ENCODE measurements at places on chromosomes 4 and X.

- no peak for DNase-seq
Observed at GRCh38 chr4:139457318-139457717, 3.4 kb downstream of the RAB33B start.

GRCh38 chr4:19309378-19309777 lies 942.3 kb upstream of the SLIT2 start:
- DNase-seq, result no peak

DNA sequence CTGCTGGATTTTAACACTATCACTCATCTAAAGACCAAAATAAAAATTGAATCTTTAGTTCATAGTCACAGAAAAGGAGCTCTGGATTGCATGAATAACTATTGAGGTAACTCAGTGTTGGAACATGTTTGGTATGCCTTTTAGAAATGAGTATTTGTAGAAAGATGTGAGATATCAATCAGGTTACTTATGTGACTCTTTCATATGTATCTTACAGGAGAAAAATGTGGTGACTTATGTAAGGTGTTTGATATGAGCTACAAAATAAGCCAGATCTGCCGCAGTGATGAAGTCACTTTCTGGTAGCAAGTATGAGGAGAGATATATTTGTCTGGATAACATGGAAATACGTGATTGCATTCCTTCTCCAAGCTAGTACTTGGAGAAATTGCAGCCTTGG lies 1653.3 kb upstream of the PCDH7 start:
- DNase-seq, result no peak

DNA sequence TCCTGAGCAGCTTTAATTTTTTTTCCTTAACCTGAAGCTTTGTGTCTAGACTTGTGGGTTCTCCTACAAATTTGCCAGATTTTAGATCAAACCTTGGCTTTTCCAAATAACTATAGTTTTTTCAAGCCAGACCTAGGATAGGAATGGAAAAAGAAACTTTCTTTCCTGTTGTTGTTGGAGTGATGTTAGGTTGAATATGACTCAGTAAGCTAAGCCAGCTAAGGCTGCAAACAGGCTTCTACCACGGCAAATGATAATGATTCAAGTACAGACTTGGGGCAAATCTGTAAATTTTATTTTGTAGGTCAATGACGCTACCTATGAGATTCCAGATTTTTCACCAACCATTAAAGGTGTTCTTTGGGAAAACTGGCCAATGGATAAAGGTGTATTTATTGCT lies 45.6 kb downstream of the WDR19 start:
- no peak for DNase-seq

- DNase-seq, result no peak
Observed at GRCh38 chr4:180086480-180087190, 2156.6 kb upstream of the TENM3 start.

- no peak for DNase-seq
Observed at GRCh38 chr4:165855191-165855590, 17.8 kb upstream of the TLL1 start.

GRCh38 chr4:123986268-123986798 lies 589.7 kb downstream of the SPRY1 start:
- DNase-seq, result no peak

GRCh38 chr4:6633091-6633906 lies 7.2 kb upstream of the MRFAP1 start:
- no peak for DNase-seq

DNA sequence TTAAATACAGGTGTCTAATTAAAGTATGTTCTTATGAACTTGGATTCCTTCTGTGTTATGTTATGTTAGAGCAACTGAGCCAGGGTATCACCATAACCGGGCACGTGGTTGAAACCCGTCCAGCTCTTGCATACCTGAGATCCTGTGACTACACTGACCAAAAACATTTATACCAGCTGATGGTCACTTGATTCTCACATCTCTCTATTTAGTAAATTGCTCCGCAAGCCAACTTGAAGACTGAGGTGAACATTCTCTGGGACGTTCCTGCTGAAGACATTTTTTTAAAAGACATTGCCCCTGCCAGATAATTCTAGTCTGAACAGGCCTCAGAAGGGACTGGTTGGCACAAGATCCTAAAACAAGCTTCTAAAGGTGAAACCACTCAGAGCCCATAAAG lies 550.0 kb upstream of the DIPK2B start:
- DNase-seq, result no peak

DNA sequence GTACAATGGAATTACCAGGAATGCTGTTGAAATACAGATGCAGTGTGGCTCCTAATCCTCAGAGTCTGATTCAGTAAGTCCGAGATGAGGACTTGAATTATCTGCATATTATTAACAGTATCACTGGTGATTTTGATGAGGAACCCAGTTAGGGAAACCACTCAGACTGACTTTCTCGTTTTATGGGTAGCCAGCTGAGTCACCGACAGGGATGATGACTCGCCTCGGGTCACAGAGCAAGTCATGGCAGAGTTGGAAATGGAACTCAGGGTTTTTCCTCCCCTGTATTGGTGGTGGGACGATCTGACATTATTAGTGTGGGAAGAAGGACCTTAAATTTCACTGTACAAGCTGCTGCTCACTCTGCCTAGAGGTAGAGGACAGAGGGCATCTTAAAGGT lies 51.3 kb downstream of the RTL9 start:
- no peak for DNase-seq

DNA sequence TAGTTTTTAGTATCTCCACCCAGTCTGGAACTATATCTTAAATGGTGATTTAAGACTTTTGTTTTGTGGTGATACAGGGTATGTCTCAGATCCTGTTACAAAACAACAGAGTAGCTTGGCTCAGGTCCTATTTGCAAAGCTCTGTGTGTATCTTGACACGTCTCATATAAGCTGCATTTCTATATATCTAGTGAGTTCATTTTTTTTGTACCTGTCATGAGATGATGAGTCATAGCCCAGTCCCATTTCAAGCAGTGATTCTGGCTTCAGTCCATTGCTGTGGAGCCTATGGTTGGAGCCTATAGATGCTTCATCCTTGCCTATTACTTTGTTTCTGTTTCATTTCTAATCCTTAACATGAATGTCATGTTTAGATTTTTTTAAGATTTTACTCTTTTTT lies 23.0 kb downstream of the GRXCR1 start:
- DNase-seq, result no peak

DNA sequence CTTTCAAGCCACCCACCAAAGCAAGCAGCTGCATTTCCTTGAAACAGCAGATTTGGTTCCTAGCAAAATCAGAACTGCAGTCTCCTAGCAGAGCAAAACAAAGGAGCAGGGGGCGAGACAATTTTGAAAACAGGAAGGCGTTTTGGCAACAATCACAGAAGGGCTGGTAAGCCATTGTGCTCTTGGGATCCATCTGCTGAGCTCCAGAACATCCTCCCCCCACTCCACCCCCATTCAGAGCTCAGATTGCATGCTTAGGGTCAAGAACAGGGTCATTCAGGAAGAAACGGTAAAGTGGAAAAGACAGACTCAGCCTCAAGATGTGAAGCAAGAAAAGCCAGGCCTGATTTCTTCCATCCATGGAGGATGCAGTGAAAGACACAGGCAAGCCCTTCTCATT lies 7.6 kb upstream of the PCDH19 start:
- DNase-seq, result no peak

DNA sequence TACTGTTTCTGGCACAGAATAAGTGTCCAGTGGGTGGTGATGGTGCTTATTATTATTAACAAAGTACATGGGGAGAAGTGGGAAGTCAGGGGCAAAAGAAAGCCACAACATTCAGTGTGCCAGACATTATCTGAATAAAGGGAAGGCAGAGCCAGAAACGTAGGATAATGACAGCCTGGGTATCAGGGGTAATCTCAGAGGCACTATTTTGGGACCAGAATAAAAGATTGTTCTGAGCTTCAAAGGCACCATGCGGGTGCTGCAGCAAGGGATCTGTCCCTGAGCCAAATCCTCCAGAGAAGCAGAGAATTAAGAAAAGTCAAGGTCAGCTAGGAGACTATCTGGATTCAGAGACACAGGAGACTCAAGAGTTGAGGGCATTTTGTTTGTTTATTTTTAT lies 328.8 kb upstream of the GATB start:
- no peak for DNase-seq

DNA sequence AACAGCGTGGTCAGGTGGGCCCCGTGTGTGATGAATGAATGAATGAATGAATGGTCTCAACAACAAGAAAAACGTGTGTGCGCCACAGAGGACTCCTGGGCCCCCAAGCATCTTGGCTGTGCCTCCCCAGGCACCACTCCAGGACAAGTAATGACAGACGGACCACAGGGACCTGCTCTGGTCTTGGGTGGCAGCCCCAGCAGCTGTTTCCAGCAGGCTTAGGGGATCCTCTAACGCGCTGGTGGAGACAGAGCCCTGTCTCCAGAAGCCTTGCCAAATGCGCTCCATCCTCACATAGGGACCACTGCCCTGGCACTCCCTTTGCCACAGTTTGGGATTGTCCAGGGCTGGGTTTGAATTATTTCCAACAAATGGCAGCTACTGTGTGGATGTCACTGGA lies 39.1 kb downstream of the PSAPL1 start:
- no peak for DNase-seq

GRCh38 chrX:3962511-3963311 lies 249.3 kb upstream of the PRKX start:
- DNase-seq, result no peak

DNA sequence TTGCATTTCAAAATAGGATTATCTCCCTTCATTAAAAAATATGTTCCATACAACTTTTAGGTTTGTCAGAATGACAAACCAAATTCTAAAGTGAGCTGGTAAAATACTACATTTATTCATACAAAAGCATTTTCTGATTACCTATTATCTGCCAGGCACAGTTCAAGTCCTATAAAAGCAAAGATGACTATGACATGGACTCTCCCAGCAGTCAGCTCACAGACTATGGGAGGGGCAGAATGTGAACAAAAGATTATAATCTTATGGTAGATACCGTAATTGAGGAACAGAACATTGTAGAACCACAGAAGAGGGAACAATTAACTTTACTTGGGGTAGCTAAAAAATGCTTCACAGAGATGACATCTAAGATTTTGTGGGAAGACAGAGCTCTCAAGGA lies 12.4 kb downstream of the PAQR3 start:
- no peak for DNase-seq

- no peak for DNase-seq
Observed at GRCh38 chr4:23921447-23921845, 31.6 kb upstream of the PPARGC1A start.

- DNase-seq, result no peak
Observed at GRCh38 chr4:2393353-2394270, 24.8 kb downstream of the ZFYVE28 start.

DNA sequence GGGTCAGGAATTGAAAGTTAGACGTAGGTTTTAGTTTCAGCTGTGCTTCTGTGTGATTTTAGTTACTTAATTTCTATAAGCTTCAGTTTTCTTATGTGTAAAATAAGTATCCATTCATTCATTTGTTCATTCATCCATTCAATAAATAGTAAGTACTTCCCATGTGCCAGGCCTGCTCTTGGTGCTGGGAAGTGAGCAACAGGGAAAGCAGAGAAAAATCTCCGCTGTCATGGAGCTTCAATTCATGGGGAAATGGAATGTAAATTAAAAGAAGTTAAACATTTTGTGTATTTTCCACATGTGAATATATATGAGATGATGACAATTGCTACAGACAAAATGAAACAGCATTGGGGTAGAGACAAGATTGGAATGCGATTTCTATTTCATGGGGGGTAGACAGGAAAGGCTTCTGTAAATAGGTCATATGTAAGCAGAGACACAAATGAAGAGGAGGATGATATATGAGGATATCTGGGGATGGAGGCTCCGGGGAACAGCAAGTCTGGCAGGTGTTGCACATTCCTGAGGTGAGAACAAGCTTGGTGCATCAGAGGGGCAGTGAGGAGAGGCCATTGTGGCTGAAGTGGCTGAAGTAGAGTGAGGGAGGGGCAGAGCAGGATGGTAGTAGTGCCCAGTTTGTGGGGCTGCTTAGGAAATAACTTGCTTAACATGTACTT lies 66.2 kb downstream of the FHIP1A start:
- DNase-seq, result no peak

DNA sequence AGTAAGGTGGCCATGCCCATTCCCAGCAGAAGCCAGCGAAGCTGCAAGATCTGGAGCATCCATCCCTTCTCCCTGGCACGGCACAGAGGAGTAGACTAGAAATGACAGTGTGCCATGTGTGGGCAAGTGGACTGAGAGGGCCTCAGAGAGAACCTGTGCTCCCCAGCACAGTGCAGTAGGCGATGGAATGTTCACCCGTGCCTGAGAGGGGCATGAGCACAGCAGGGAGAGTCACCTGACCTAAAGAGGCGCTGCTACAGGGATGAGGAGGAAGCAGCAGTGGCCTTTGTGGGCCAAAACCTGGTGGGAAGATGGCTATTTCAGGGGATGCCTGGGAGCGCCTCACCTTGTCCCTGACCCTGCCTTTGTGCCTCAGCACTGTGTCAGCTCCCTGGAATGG lies 8.0 kb upstream of the CDKN2AIP start:
- DNase-seq, result no peak

GRCh38 chrX:17687648-17688047 lies 49.6 kb upstream of the SCML1 start:
- no peak for DNase-seq

- no peak for DNase-seq
Observed at GRCh38 chrX:41096339-41096955, 11.2 kb downstream of the USP9X start.

DNA sequence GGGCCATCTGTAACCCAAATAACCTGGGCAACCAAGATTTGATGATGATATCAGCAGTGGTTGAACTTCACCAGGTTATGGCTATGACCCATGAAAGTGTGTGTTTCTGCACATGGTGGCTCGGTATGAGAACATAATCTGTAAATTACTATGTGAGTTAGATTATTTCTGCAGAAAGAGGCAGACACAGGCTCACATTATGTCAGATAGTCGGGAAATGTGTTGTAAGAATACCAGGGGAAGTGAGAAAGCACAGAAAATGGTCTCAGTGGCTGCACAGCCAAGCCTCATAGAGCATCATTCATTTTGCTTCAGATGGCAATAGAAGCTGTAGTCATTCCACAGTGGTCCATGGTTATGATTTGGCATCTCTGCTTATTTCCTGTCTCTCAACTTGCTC lies 63.0 kb upstream of the RBPJ start:
- no peak for DNase-seq

DNA sequence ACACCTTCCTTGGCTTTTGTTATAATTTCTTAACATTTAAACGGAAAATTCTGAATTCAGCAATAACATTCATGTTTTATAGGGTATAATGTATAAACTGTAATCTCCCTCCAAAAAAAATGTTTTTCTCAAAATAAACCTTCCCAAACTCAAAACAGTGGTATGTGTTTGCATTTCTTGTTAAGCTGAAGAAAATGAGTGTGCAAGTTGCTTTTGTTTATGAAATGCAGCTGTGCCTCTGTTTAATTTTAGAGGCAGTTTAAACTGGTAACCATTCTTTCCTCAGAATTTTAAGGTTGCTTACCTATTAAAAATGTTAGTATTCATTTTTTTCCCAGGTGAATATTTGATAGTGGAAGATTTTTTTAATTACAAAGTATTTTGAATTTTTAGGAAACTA lies 105.0 kb upstream of the ANKRD50 start:
- DNase-seq, result no peak
